ENCODE measurements at places on chromosomes 3 and 15. TPM values are rescaled to one million over a fixed set of nuclear protein-coding genes. Genes with fewer than 3 reads are reported as not detected.

MOBP gene
- 0.94 TPM for total RNA-seq

- no peak for DNase-seq
Observed at GRCh38 chr3:50028346-50028745, 60.4 kb upstream of the RBM5 start.

DNA sequence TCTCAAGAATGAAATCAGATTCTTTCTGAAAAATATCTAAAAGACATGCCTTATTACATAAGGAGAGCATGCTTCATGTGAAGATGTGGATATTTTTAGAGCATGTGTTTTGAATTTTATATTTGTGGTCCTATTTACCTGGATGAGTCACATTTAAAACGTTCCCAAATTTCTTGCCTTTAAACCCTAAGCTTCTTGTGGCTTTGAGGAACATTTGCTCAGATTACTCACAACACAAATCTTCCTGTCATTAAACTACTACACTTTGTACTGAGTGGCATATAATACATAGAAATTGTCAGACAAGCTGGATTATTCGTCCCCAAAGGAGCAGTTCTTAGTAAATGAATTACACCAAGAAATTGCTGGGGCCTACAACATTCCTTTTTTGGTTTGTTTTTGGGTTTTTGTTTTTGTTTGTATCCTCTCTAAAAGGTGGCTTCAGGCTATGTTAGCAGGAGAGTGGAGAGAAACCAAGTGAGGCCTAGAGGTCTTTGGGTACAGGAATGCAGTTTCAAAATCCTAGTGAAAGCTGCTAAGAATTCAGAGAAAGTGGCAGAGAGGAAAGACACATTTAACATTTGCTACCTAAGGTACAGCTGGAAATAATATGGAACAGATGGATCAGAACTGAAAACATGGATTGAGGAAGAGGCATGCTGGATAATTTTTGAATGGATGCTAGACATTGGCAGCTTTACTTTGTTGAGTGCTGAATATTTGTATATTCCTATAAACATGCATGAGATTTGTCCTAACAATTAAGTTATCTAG, 128.1 kb downstream of the RPL22L1 start:
- no peak for DNase-seq

DNA sequence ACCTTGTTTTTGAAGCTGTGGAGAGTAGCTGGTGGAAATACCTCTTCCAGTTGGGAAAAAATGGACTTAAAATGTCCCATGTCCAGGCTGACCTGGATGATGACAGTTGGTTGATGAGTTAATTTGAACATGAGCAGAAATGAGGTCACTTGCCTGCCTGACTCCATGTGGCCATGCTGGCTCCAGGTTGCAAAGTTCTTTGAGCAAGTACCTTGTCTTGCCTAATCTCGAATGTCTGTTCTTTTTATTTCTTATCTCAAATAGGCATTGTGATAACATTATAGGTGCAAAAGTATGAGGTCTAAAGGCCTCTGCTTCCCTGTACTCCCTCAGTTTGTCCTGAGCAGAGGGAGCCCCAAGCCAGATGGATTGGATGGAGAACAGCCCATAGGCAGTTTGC, 9.0 kb downstream of the MAPKBP1 start:
- no peak for DNase-seq

TRPM1 gene
- not detected for total RNA-seq

- DNase-seq, result no peak
Observed at GRCh38 chr3:120742849-120743365, 363 bp downstream of the GTF2E1 start.

DNA sequence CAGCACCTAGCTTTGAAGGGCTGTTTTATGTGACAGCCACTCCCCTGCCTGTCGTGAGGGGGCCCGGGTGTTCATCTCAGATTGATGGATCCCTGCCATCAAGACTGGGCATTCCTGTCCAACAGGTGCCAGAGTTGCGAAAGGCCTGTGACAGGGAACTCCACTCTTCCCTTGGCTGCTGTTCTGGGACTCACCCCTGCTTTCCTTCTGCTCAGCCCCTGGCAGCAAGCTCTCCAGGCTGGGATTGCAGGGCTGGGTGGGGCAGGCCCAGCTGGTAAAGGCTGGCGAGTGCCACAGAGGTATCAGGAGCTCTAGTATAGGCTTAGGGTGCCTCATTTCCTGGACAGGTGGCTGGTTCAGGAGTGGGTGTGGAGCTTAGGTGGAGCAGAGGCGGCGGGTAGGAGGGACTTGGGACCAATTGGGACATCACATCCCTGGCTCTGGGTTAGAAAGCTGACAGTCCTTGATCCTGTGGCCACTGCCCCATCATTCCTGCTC, at the start of gene PLA2G4B:
TSS of gene PLA2G4B (plus strand) at position 448 of the 498 bp plus-strand sequence. CDS start 67 bp downstream, outside the sequence.
- no peak for DNase-seq

GABRR3 gene
- total RNA-seq, result not detected

- DNase-seq, result no peak
Observed at GRCh38 chr3:85330071-85330470, 371.3 kb downstream of the CADM2 start.

- no peak for DNase-seq
Observed at GRCh38 chr3:161619351-161619750, 122.7 kb downstream of the OTOL1 start.

All from occipital lobe (tissue), 3 donors.